ENCODE measurements at places on chromosomes 12 and 14.

- no peak for DNase-seq
These were observed 58.7 kb downstream of the POLR3B start for GRCh38 chr12:106416273-106416672.

- no peak for DNase-seq
These were observed 28.6 kb downstream of the TPH2 start for GRCh38 chr12:71967211-71967610.

DNA sequence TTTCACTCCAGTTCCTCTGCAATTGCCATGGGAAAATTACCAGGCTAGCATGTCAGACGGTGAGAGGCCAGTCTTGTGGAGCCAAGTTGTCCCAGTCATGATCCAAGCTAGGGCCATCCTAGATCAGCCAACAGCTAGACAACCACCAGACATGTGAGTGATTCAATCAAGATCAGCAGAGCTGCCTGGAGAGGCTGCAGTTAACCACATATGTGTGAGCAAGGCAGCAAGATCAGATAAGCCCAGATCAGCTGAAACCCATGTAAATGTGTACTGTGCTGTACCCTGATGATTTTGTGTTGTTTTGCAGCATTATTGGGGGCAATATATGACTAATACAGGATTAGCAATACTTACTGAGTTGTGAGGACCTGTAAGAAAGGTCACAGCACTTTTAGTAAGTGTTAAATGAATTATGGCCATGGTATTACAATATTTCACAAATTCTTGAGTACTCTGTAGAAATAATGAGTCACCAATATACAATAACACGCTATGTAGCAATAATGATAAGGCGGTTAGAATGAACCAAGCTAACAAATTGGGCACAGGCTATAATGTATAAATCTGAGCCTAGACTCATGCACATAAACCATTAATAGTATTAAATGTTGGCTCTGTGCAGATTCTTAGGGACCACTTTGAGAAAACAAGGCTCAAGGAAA is 91.4 kb downstream of the SUDS3 start:
- no peak for DNase-seq

DNA sequence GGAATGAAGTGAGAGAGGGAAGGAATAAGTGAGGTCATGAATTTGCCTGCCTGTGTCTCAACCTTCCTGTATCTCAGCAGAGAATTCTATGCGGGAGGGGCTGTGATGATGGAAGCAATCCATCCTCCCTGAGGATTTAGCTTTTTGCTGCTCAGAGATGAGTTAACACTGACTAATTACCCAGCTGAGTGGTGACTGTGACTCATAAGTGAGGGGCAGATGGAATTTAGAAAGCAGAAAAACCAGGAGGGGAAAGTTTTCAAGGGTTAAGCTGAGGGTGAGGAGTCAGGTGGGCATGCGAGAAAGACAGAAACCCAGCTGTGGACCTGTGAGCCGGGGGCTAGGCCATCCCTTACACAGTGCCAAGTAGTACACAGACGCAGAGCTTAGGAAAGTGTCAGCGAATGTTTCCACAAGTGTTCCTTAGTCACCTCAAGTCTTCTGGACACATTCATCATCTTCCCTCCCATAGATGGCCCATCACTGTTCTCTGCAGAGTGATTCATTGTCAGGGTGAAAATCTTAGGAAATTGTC is 277.9 kb downstream of the IPO8 start:
- no peak for DNase-seq

DNA sequence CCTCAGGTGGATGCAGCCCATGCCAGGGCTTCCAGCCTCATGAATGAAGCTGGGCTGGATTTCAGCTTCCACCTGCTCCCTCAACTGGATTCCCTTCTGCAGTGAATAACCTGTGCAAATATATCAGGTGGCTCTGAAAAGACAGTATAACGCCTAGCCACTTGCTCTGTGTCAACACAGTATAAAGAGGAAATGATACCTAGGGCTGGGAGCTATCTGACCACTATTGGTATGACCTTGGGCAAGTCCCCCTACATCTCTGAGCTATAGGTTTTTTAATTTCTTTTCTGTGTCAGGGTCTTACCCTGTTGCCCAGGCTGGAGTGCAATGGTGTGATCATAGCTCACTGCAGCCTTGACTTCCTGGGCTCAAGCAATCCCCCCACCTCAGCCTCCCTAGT is 19.8 kb downstream of the ISM2 start:
- DNase-seq = peak; percentile 39

GRCh38 chr14:69093631-69094421 is 59.1 kb downstream of the DCAF5 start:
- no peak for DNase-seq

DNA sequence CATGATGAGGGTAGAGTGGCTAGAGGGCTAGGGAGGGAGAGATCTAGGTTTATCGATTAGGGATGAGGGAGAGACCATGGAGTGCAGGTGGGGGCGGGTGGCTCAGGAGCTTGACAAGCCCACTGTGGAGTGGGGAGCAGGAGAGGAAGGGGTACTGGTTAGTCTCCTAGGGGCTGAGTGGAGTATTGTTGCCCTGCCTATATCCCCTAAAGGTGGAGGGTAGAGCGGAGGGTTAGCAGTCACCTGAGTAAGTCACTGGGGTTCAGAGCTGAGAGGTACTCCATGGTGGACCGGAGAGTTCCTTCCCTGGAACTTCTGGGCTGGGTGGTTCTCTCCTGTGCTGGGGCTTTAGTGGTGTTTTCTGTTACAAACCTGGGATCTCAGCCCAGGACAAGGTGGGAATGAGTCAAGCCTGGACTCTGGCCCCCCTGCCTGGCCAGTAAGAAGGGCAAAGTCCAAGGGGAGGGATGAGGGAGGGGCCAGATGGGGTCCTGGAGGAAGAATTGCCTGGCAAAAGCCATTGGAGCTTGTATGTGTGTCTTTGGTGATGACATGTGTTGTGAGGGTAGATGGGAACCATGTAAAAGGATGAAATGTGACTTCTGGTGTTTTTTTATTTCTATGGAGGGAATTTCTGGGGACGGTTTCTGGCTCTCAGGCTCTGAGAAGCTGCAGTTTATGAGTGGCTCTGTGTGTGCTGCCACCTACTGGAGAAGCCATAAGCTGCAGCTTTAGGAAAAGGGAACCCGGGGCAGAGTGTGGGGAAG is at the start of gene CIDEB:
TSS of gene CIDEB (minus strand) at position 403 of the 767 bp plus-strand sequence. CDS start at position 284, 119 bp downstream.
- peak; percentile 50 for DNase-seq

DNA sequence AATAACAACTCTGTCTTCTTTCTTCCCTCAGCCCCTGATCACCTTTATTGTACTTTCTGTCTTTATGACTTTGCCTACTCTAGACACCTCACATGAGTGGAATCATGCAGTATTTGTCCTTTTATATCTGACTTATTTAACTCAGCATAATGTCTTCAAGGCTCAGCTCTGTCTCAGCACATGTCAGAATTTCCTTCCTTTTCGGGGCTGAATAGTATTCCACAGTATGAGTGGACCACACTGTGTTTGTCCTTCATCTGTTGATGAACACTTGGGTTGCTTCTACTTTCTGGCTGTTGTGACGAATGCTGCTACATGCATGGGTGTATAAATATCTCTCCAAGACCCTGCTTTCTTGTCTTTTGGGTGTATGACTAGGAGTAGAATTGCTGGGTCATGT is 117.6 kb downstream of the KIF26A start:
- no peak for DNase-seq

GRCh38 chr14:75906680-75907280 is 75.0 kb downstream of the TGFB3 start:
- peak; percentile 62 for DNase-seq

GRCh38 chr12:42260518-42260917 is 22.5 kb upstream of the YAF2 start:
- DNase-seq = no peak
